ENCODE measurements at places on chromosomes 2 and 18.

DNA sequence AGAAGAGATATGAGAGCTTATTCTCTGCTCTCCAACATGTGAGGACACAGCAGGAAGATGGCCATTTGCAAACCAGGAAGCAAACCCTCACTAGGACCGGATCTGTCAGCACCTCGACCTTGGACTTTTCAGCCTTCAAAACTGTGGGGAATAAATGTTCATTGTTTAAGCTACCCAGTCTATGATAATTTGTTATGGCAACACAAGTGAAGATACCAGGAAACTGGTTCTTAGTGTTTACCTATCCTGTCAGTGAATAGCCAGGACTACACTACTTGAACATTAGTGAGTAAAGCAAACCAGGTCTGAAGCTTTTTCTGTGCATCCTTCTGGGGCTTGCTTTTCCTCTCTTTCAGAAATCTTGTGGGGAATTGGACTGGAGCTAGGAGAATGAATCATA is 44.4 kb upstream of the BARD1 start:
- DNase-seq = no peak

DNA sequence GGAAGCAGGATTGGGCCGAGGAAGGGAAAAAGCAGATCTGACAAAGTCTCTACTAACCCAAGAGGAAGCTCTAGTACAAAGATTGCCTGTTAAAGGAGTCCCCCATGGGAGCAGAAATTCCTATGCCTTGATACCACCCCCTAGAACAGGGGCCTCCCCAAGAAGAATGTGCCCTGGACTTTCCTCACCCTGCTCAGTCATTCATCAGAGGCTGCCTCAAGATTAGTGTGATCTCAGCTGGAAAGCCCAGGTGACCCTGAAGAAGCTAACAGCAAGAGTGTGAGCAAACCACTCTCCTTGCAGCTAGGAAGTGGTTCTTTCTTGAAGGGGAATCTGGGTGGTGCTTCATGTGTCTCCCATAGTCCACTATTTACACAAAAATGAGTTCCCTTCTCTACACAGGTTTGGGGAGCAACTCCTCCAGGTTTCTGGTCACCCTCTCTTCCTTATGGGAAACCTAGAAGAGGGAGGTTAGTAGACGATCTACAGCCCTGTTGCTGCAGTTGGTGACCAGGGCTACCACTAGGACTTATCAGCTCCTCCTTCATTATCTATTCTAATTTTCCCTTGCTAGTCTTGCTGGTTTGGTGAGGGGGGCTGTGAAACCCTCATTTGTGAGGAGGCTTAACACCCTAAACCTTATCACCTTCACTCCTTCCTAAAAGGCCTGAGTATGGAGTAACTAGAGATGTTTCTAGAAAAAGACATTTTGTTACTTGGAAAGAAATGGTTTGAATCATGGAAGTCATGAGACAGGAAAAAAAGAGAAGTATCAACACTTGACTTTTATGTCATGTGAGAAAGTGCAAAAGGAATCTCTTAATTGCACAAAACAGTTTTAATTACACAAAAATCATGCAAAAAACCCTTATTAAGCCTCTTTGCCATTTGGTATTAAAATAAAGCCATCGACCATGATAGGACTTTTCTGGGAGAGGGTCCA is 2.9 kb upstream of the WDR7 start:
- DNase-seq = no peak

GRCh38 chr2:71742953-71743601 is 289.7 kb downstream of the DYSF start:
- no peak for DNase-seq

DNA sequence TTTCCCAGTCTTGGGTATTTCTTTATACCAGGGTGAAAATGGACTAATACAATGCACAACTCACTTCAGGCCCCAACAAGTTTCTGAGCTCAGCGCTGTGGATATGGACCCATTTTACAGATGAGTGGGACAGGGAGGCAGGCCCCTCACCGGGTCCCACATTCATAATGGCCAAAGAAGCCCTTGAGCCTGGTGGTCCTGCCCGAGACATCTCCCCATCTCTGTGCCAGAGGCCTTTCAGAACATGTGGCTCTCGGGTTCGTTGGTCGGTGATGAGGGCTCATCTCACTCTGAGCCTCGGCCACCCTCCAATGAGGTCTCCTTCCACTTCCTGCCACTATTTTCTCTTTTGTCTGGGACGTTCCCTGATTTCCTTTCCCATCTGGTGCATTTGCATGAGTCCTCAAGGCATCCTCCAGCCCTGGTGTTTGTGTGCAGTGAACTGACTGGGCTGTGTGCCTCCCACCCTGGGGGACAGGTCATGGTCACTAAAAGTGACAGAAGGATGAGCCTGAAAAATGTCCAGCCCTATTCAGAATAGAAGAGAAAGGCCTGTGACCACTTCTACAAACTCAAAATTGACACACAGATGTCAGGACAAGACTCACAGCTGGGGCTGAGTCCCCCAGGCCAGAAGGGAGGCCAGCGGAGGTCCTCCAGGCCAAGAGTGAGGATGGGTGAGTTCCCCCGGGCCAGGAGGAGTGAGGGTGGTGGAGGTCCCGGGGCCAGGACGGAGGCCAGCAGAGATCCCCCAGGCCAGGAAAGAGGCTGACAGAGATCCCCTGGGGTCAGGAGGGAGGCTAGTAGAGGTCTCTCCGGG is 134.5 kb downstream of the PTGR3 start:
- no peak for DNase-seq

DNA sequence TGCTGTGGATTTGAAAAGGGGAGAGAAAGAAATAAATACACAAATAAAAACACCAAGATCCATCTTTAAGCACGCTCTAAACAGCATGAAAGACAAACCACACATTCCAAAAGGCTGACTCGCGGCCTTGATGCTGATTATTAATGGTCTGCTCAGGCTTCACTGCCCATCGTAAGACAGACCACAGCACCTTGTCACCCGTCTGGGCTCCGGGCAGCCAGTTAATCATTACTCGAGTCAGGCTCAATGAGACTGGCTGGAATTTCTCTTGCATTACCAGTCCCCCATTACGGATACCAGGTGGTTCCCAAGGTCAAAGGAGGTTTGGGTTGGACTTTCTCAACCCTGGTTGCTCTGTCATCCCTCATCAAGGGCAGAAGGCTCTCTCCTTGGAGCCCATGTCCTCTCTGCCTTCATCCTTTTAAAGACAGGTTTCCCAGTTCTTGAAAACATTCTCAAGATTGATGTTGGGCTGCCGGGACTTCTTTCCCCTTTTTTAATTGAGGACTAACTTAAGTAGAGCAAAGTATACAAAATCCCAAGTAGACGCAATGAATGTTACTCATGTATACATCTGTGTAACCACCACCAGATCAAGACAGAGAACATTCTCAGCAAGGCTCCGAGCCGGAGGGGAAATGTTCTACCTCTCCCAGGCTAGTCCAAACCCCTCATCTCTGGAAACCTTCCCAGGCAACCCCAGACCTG is 8.1 kb downstream of the SMAD7 start:
- no peak for DNase-seq

- DNase-seq = no peak
These were observed 3.7 kb upstream of the GAD1 start for GRCh38 chr2:170812710-170813600.

- DNase-seq = no peak
These were observed 70.6 kb downstream of the MARCO start for GRCh38 chr2:119012345-119013301.

- no peak for DNase-seq
These were observed 180.0 kb upstream of the CXCR4 start for GRCh38 chr2:136297994-136298393.
